ENCODE measurements at places on chromosomes 6 and 20. TPM values are rescaled to one million over a fixed set of nuclear protein-coding genes. Genes with fewer than 3 reads are reported as not detected.

DNA sequence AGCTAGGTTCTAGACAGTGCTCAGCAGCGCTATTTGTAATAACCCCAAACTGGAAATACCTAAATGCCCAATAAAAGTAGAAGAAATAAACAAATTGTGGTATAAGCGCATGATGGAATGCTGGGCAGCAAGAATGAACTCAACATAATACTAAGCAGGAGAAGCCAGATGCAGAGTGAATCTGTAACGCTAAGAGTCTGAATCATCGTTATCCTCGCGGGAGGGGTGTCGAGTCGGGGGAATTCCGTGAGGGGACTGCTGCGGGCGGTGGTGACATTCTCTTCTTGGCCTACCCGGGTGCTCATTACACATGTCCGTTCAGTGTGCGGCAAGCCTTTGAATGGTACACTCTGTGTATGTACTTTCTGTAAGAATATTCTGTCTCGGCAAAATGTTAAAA, 83.7 kb downstream of the SULF2 start:
- no peak for DNase-seq

DNA sequence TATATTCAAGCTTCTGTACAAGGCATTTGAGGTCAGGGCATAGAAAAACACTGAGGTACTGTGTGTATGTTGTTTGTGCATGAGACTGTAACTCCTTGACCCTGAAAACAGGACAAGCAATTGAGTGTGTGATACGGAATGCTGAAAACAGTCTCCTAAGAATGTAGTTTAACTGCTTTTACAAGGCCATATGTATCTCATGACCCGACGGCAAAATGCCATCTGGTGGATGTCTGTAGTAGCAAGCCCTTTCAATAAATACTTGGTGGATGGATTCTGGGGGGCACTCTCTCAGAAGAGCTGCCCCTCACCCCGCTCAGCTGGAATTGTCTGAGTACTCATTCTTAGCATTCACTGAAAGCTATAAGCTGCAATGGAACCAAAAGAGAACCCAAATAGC, 69.3 kb upstream of the EYS start:
- DNase-seq = no peak

DNA sequence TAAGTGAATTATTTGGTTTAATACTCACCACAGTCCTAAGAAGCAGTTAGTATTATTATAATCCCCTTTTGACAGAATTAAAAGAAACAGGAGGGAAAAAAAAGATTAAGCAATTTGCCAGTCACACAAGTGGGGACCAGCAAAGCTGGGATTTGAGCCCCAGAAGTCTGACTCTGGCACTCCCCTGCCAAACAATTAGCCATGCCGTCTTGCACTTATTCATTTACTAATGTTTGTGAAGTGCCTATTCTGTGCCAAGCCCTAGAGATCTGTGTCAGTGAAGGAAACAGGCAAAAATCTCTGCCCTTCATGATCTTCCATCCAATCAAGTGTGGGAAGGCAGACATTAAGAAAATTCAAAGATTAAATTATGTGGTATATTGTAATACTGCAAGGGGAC, 126.0 kb upstream of the TOP1 start:
- DNase-seq = no peak

GRCh38 chr6:81766482-81767069, 14.1 kb upstream of the TENT5A start:
- no peak for DNase-seq

- no peak for DNase-seq
Measured at GRCh38 chr6:137522198-137522798, 28.1 kb upstream of the OLIG3 start.

- DNase-seq = no peak
Measured at GRCh38 chr6:43999628-44000027, 127.6 kb downstream of the MRPL14 start.

DNA sequence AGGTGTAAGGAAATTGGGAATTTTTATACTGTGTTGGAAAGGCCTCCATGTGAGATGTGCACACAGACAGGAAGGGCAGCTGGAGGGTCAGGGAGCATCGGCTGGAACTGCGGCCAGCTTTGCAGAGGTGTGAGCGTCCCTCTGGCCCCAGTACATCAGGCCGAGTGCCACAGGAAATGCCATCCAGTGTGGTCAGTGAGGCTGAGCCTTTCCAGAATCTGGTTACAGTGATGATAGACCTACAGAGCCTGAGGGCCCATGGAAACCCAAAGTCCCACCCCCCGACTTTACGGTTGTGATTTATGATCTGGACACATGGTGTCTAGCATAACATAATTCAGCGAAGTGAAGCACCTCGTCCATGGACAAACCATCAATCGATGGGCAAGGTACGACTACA, 137.3 kb upstream of the PDE10A start:
- no peak for DNase-seq

GRCh38 chr6:168027521-168027920, 30.1 kb downstream of the KIF25 start:
- no peak for DNase-seq

DNA sequence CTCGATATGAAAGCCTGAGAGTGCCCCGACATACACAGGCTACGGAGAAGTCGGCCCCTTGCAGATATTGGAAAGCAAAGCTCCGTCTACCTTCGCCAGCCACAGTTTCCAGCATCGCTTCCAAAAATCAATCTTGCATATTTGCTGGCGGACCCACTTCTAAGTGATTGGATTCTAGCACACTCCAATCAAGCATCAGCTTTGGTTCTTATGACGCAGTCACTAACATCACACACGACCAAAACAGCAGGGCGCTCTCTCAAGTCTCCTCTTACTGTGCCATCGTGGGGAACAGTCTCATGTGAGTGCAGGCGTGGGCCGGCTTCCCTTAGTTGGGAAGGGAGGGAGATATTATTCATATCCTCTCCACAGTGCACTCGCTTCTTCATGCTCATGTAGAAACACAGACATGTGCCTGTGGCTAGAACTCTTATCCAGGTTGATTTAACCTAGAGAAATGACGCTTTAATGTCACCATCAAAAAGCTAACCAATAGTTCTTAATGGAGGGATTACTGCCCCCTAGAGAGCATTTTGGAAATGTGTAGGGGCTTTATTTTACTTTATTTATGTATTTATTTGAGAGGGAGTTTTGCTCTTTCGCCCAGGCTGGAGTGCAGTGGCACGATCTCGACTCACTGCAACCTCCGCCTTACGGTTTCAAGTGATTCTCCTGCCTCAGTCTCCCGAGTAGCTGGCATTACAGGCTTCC, 229.8 kb downstream of the SOD2 start:
- no peak for DNase-seq

DNA sequence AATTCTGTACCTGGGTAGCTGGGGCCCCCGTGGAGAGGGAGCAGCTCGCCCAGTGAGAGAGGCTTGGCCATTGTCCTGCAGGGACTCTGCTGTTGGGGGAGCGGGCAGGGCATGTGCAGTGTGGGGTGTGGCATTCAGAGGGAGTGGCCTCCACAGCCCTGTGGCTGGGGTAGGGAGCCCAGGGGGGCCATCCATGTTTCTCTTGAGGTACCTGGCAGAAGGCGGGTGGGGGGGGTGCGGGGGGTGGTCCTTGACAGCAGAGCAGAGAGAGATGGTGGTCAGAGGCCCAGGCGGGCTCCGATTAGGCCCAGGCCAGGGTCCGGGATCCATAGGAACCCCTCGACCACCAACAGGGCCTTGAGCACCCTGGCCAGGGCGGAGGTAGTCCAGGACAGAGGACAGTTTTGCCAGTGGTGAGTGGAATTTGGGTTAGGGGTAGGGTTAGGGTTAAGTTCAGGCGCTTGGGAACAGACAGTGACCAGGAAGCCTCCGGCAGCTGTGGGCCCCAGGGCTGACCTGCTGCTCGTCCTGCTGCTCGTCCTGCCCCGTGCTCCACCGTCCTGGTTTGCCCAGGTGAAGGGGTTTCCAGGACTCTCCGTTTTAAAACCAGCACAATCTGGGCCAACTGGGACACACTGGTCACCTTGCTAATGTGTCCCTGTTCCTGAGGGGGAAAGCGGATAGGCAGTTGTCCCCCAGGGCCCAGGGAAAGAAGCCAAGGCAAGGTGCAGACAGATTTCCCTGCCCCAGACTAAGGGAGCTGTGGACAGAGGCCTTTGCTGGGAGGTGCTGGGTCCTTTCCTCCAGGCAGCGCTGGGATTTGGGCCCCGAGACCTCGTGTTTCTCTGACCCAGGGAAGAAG, 24.8 kb upstream of the MYT1 start:
- no peak for DNase-seq

GRCh38 chr20:1618479-1618878, 1.3 kb downstream of the SIRPB1 start:
- DNase-seq = no peak

GRCh38 chr20:48038713-48039112, 253.4 kb upstream of the SULF2 start:
- no peak for DNase-seq

GRCh38 chr6:16802071-16802470, 40.8 kb upstream of the ATXN1 start:
- DNase-seq = no peak

- DNase-seq = no peak
Measured at GRCh38 chr6:118825661-118826060, 68.3 kb upstream of the ASF1A start.

- DNase-seq = no peak
Measured at GRCh38 chr20:7269452-7269851, 502.0 kb downstream of the BMP2 start.

DNA sequence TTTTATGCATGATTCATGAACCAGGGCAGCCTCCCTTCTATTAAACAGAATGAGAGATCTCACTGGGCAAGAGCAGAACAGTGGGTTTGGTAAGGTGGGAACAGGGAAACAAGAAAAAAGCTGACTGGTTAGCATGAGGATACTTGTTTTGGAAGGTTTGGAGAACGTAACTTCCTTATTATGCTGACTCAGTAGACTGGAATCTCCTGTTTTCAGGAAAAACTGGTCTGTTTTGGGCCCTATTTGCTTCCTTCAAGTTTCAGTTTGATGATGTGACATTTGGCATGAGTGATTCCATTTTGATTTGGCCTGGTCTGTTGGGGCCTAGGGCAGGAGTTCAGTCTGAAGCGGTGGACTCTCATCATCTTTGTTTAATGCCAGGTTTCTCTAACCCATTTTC, 172.0 kb downstream of the MYLK4 start:
- no peak for DNase-seq

DNA sequence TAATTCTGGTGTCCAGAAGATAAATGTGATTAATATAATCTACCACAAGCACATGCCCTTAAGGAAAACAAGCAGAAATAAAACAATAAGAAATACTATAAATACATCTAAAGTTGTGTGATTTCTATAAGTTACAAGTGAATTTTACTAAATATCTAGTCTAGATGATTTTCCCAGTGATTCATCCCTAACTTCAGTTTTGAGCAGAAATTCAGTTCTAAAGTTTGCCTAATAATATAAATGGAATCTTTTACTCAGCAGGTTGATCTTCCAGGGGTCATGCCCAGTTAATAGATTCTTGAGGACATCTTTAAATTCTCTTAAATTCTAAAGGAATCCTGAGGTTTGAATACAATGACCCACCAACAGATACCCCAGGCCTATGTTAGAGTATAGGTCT, 37.3 kb downstream of the PDE7B start:
- DNase-seq = no peak

- no peak for DNase-seq
Measured at GRCh38 chr6:8481727-8482126, 46.4 kb upstream of the SLC35B3 start.

GRCh38 chr6:128513878-128514277, 6.5 kb downstream of the PTPRK start:
- DNase-seq = no peak

GRCh38 chr20:62595491-62595890, 46.8 kb upstream of the SLCO4A1 start:
- no peak for DNase-seq

DNA sequence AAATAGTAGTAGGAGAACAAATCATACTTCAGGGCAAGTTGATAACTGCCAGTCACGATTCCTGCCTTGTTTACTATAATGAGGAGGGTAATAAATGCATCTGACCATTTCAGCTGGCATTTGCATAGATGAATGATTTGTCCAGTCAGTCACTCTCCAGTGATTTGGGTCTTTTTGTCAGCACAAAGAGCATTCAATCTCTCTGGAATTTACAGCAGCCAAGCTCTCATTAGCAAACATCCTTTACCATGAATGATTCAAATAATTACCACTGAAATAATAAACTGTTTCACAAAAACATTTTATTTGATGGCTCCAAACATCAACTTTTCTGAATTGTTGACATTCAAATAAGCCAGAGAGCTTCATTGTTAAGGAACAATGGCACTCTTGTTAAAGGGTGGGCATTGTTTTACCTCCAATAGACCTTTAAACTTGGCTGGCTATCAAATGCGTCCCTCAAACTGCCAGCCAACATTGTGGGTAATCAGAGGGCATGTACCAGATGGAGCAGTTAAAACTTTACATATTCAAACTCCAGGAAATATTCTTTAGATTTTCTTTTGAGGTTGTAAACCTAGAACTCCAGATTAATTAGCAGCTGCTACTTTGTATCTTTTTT, 30.0 kb upstream of the FBXL4 start:
- no peak for DNase-seq

- DNase-seq = no peak
Measured at GRCh38 chr6:158756126-158756525, 63.0 kb downstream of the EZR start.

- DNase-seq = no peak
Measured at GRCh38 chr6:112300896-112301295, 46.2 kb upstream of the RFPL4B start.

GRCh38 chr20:53961527-53961926, 108.9 kb downstream of the BCAS1 start:
- DNase-seq = no peak

DNA sequence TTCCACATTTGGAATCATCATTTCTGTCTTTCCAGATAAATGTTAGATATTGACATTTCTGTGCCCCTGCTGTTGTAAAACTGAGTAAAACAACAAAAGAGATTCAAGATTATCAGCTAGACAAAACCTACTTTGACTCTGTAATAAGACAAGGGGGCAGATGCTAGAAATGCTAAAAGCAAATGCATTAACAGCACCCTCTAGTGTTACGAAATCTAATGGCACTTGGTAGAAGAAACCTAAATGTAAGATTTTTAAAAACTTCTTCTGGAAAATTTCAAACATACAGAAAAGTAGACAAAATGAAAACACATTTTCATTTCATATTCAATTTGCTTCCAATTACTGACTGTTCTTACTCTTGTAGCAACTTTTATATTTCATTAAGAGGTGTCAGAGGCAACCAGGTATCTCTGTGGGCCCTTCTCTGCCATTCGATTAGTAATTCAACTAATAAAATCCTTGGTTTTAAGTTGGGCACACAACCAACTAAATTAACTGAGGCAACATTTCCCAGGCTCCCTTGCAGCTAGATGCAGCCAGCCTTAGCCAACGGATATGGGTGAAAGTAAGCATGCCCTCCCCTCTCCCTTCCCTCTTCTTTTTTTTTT, 45.0 kb downstream of the SLC23A2 start:
- DNase-seq = no peak

Gene LRFN2
- total RNA-seq = not detected

Gene PACSIN1
- total RNA-seq = 8.9 TPM

Gene MDFI
- total RNA-seq = not detected

Gene MYBL2
- 175 TPM for total RNA-seq

Gene IRF4
- 498 TPM for total RNA-seq

Gene ACTR5
- total RNA-seq = 8.9 TPM

Gene SAPCD1
- 8.6 TPM for total RNA-seq

Gene SRMS
- total RNA-seq = not detected

Gene NHLRC1
- total RNA-seq = 0.21 TPM

Gene PKHD1
- total RNA-seq = 0.05 TPM

Gene TCF19
- 60.2 TPM for total RNA-seq

Gene APCDD1L
- total RNA-seq = not detected

Gene MATN4
- not detected for total RNA-seq

Gene ZBTB46
- total RNA-seq = 0.92 TPM

Gene PERP
- 1.1 TPM for total RNA-seq

Gene PRND
- not detected for total RNA-seq

Gene SIM1
- total RNA-seq = not detected

Gene RALY
- 192 TPM for total RNA-seq

All from GM12878 (cell line).